ENCODE measurements at places on chromosomes 13 and 19.

GRCh38 chr19:32018014-32018413, 327.4 kb upstream of the ZNF507 start:
- no peak for DNase-seq

GRCh38 chr13:40342901-40343300, 323.5 kb downstream of the FOXO1 start:
- no peak for DNase-seq

DNA sequence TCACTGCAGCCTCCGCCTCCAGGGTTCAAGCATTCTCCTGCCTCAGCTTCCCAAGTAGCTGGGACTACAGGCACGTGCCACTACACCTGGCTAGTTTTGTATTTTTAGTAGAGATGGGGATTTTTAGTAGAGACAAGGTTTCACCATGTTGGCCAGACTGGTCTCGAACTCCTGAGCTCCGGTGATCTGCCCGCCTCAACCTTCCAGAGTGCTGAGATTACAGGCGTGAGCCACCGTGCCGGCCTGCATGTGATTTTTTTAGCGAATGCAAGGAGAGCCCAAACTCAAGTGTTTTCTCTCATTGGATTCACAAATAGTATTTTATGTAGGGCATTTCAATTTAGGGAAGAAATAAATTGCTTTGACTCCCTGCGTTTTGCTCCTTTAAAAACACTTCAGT, 4.4 kb downstream of the ZMYM2 start:
- no peak for DNase-seq

- DNase-seq = no peak
Measured at GRCh38 chr13:107968470-107968869, 246.9 kb downstream of the LIG4 start.

DNA sequence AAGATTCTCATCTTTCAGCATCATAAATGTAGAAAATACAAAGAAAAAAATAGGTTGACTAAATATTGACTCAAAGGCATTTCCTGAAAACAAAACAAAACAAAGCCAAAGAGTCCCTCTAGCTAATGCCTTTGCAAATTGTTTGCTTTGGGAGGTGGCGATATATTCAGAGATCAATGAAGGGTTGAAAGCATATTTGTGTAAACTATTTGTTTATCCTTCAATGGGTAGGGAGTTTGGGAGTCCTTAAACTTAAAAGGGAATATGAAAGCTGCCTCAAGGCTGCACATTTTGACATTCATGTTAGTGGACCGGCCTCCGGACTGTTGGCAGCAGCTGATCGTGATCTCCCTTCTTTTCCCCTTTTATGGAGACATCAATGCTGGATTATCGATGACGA, 257.5 kb downstream of the ITGBL1 start:
- DNase-seq = no peak

- DNase-seq = no peak
Measured at GRCh38 chr13:94246495-94246894, 233.0 kb downstream of the DCT start.

DNA sequence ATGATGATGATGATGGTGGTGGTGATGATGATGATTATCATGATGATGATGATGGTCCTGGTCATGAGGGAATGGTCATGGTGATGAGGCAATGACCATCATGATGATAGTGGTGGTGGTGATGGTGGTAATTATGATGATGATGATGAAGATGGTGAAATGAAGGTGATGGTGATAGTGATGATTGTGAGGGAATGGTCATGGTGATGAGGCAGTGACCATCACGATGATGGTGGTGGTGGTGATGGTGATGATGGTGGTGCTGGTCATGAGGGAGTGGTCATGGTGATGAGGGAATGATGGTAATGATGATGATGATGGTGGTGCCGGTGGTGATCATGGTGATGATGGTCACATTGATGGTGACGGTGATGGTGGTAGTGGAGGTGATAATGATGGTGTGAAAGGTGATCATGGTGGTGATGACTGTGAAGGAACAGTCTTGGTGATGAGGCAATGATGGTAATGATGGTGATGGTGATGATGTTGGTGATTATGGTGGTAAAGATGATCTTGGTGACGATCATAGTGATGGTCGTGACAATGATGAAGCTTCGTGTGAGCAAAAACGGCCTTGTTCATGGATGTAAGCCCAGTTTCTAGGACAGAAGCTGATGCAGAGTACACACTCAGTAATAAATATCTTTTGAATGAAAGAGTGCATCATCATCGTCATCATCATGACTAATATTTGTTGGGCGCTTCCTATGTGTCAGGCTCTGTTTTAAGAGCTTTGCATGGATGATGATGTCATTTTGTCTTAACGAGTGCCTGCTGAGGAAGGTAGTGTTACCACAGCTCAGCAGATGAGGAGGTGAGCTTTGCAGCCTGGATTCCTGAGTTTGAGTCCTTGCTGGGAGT, 17.3 kb downstream of the SBK2 start:
- DNase-seq = no peak

GRCh38 chr13:32124743-32125142, 93.2 kb downstream of the FRY start:
- no peak for DNase-seq

GRCh38 chr13:94121686-94122085, 357.8 kb downstream of the DCT start:
- DNase-seq = no peak

- DNase-seq = no peak
Measured at GRCh38 chr13:97528518-97528917, 94.5 kb downstream of the RAP2A start.
